ENCODE measurements at places on chromosomes 4 and X.

- no peak overlapping the region for H3K4me3 ChIP-seq
- H3K4me1 ChIP-seq: no peaks in the 10 kb centered on the region
- H3K27me3 ChIP-seq: peaks cover 12% of the 10 kb centered on the region
- no peak overlapping the region for H3K27ac ChIP-seq
- H3K36me3 ChIP-seq: no peaks in the 10 kb centered on the region
These were observed 4.4 kb downstream of the SOX3 start for GRCh38 chrX:140500441-140500840.

- no peak overlapping the region for H3K4me3 ChIP-seq
- no peaks in the 10 kb centered on the region for H3K4me1 ChIP-seq
- H3K27ac ChIP-seq: no peak overlapping the region
- peaks cover 7% of the 10 kb centered on the region for H3K27me3 ChIP-seq
- no peak for DNase-seq
These were observed 62.0 kb downstream of the PHKA1 start for GRCh38 chrX:72652082-72652481.

DNA sequence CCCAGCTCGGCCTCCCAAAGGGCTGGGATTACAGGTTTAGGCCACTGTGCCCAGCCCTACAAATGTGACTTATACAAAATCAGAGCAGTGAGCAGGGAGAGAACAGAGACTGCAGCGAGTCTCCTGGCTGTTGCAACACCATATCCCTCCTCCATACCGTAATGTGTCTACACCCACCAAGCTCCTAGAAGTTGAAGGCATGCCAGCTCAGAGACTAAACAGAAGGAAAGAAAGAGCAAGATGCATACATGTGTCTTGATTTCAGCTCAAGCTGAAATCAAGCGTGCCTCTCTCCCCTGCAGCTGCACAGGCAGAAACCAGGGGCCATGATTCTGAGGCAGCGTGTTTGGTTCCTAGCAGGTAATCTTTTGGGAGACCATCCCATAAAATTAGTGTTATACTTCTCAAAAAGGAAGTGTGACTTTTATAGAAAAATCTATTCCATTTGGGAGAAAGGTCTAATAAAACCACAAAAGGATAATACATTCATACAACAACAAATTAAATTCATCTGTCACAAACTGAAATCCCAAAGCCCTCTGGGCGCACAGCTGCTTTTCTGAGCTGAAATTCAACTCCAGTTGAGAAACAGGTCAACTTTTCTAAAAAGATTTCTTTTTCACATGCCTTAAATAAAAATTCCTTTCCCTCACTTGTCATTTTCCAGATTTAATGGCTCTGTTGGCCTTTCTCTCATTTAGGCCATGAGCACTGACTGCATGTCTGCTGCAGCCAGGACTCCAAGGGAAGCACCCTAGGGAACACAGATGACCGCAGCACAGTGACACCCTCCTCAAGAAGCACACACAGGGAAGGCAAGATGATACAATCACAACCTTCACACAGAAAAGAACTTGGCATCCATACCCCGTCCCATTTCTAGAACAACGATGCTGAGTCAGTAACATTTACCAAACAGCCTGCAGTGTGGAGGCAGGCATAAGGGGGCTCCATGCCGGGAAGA is 34.4 kb downstream of the AFAP1 start:
- H3K27ac ChIP-seq: peak overlapping the region; percentile 96
- DNase-seq: peak; percentile 82
- H3K4me1 ChIP-seq: peaks cover 99% of the 10 kb centered on the region
- H3K4me3 ChIP-seq: peak overlapping the region; percentile 54
- peaks cover 29% of the 10 kb centered on the region for H3K36me3 ChIP-seq

- DNase-seq: peak; percentile 57
- H3K4me3 ChIP-seq: no peak overlapping the region
- H3K27me3 ChIP-seq: peaks cover 11% of the 10 kb centered on the region
- no peaks in the 10 kb centered on the region for H3K36me3 ChIP-seq
- no peak overlapping the region for H3K27ac ChIP-seq
- no peaks in the 10 kb centered on the region for H3K4me1 ChIP-seq
These were observed 124.4 kb upstream of the SLC34A2 start for GRCh38 chr4:25531272-25531671.

DNA sequence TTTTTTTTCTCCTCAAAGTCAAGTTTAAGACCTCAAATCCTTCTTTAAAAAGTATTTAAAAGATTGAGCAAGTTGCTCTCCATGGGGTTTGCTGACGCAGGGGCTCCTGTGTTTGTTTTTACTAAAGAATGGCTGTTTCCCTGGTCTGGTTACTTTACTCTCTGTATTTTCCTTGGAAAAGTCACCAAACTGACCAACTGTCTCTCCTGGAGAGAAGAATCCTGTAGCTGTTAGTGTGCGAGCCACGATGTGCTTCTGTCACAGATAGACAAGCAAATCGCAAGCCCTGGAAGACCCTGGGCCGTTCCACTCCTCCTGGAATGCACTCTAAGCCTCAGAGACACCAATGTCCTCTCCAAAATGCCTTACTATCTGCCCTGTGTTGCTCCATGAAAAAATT is 212.1 kb downstream of the CHIC2 start:
- DNase-seq: no peak
- no peak overlapping the region for H3K4me3 ChIP-seq
- H3K36me3 ChIP-seq: no peaks in the 10 kb centered on the region
- no peaks in the 10 kb centered on the region for H3K27me3 ChIP-seq
- peaks cover 40% of the 10 kb centered on the region for H3K4me1 ChIP-seq
- peak overlapping the region; percentile 60 for H3K27ac ChIP-seq

DNA sequence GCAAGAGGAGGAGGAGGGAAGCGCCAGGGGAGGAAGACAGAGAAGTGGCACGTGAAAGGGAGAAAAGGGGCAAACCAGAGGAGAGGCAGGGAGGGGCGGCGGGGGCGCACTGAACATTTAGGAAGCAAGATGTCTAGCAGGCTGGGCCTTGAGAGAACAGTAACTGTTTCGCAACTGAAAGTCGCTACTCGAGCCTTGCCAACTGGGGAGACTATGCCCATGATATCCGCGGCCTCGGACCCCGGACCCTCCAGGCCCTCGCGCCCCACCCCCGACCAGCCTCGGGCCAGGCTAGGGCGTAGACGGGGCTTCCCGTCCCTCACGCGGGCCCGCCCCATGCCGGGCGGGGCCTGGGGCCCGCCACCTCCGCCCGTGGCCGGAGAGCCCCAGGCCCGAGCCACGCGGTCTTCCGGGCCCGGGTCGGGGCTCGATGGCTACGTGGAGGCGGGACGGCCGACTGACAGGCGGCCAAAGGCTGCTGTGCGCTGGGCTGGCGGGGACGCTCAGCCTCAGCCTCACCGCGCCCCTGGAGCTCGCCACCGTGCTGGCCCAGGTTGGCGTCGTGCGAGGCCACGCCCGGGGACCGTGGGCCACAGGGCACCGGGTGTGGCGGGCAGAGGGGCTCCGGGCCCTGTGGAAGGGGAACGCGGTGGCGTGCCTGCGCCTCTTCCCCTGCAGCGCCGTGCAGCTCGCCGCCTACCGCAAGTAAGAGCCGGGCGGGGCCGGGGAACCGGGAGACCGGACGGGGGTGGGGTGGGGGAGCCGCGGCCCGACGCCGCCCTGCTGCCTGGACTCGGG is at the start of gene SLC25A43:
SLC25A43 (plus strand) TSS at position 363 of the 798 bp plus-strand sequence; CDS start at position 431, 68 bp downstream.
- H3K27me3 ChIP-seq: no peaks in the 10 kb centered on the region
- peaks cover 11% of the 10 kb centered on the region for H3K4me1 ChIP-seq
- no peaks in the 10 kb centered on the region for H3K36me3 ChIP-seq
- H3K27ac ChIP-seq: peak within 1 kb of the TSS; percentile 33
- DNase-seq: peak; percentile 93
- H3K4me3 ChIP-seq: peak within 1 kb of the TSS; percentile 75

GRCh38 chrX:132855780-132856341 is 102.6 kb downstream of the HS6ST2 start:
- H3K36me3 ChIP-seq: no peaks in the 10 kb centered on the region
- H3K4me1 ChIP-seq: no peaks in the 10 kb centered on the region
- no peak overlapping the region for H3K27ac ChIP-seq
- H3K4me3 ChIP-seq: no peak overlapping the region
- no peaks in the 10 kb centered on the region for H3K27me3 ChIP-seq

GRCh38 chr4:4627111-4627510 is 85.3 kb upstream of the STX18 start:
- no peak for DNase-seq
- H3K36me3 ChIP-seq: no peaks in the 10 kb centered on the region
- no peak overlapping the region for H3K27ac ChIP-seq
- no peak overlapping the region for H3K4me3 ChIP-seq
- H3K27me3 ChIP-seq: no peaks in the 10 kb centered on the region
- no peaks in the 10 kb centered on the region for H3K4me1 ChIP-seq

DNA sequence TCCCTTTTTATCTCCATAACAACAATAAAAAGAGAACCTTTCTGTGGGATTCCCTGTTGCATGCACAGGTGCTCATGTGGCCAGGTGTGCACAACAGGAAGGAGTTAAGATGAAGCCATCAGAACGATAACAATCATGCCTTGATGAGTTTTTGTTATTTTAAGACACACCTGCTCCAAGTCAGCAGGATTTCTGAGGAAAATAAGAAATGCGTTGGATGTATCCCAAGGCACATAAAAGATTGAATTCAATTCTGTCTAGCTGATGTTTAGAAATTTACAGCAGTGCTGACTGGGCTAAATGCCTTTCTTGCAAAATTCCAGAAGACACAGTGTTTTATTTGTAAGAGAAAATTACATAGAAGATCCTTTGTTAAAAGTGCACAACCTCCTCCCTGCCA is 1678.2 kb downstream of the ARAP2 start:
- no peaks in the 10 kb centered on the region for H3K36me3 ChIP-seq
- no peaks in the 10 kb centered on the region for H3K4me1 ChIP-seq
- no peak overlapping the region for H3K4me3 ChIP-seq
